CD4-positive, alpha-beta T cell (primary cell): ENCODE measurements at places on chromosomes 11 and 22. TPM values are rescaled to one million over a fixed set of nuclear protein-coding genes. Genes with fewer than 3 reads are reported as not detected.
A peak's percentile ranks its signal among the peaks of the same experiment; 100 is the strongest.

DNA sequence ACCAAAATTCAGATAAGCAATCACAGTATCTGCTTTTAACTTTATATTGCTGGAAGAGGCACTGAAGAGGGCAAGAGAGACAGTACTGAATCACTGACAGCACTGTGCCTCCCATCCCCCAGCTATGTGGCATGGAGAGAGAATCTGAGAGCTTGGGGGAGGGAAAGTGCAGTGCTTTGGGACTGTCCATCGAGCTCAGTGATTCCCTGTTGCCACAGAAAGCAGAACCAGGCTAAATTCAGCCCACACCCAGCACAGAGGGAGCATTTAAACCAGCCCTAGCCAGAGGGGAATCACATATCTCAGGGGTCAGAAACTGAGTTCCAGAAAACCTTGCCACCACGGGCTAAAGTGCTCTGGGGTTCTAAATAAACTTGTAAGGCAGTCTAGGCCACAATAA is 44.3 kb downstream of the KCNQ1 start:
- no peak for DNase-seq
- no peak overlapping the region for H3K4me3 ChIP-seq
- H3K27ac ChIP-seq = no peak overlapping the region
- no peaks in the 10 kb centered on the region for H3K27me3 ChIP-seq

DNA sequence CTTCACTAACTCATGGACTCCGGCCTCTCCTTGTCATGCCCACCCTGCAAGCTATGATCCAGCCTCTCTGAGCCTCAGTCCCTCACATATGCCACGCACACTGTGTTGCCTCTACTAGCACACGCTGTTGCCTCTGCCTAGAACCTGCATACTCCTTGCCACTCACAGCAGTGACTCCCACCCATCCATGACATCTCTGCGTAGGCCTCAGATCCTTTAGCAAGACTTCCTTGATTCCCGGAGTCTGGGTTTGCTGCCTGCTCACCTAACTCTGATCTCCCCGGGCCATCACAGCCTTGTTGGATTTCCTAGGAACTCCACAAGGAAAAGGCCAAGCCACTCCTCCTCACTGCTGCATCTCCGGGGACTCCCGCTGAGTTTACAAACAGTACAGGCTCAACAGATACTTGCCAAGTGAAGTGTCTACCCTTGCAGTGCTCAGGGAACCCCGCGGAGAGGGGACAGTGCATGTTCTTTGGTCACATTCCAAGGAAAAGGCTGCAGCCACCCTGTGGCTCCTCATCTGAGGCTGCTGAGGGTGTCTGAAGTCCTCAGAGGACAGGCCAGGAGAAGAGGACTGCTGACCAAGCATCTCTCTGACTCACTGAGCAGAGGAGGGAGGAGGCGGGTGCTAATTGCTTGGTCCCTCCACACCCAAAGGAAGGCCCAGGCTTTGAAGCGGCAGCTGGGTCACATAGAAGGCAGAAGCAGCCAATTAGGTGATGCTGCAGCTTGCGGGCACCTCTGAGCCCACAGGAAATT is 42.4 kb upstream of the NAV2 start:
- no peaks in the 10 kb centered on the region for H3K4me1 ChIP-seq
- H3K36me3 ChIP-seq = no peaks in the 10 kb centered on the region
- no peaks in the 10 kb centered on the region for H3K27me3 ChIP-seq
- no peak for DNase-seq

- no peak for DNase-seq
- no peaks in the 10 kb centered on the region for H3K36me3 ChIP-seq
- H3K4me3 ChIP-seq = no peak overlapping the region
- no peak overlapping the region for H3K27ac ChIP-seq
- peaks cover 10% of the 10 kb centered on the region for H3K27me3 ChIP-seq
Observed at GRCh38 chr22:35195226-35195625, 62.1 kb upstream of the HMGXB4 start.

DNA sequence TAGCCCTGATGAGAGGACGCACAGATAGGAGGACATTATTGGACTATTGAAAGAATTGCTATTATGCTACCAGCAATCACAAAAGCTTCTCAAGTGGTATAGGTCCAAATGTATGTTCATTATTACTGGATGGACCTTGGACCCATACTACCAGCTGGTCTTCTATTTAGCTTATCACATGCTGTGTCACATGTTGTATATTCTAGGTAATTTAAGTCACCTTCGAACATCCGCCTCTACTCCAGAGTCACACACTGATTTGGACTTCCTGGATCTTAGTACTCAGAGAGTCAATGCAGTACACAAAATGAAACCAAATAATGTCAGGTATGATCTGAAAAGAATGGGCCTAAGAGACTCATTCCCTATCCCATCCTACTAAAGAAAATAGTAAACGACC is 534.0 kb upstream of the API5 start:
- no peaks in the 10 kb centered on the region for H3K36me3 ChIP-seq
- H3K27ac ChIP-seq = no peak overlapping the region
- no peak overlapping the region for H3K4me3 ChIP-seq
- no peak for DNase-seq

- no peak for DNase-seq
- no peak overlapping the region for H3K27ac ChIP-seq
- no peak overlapping the region for H3K4me3 ChIP-seq
- H3K27me3 ChIP-seq = peaks cover 12% of the 10 kb centered on the region
Observed at GRCh38 chr11:120293038-120293800, 31.9 kb upstream of the TLCD5 start.

DNA sequence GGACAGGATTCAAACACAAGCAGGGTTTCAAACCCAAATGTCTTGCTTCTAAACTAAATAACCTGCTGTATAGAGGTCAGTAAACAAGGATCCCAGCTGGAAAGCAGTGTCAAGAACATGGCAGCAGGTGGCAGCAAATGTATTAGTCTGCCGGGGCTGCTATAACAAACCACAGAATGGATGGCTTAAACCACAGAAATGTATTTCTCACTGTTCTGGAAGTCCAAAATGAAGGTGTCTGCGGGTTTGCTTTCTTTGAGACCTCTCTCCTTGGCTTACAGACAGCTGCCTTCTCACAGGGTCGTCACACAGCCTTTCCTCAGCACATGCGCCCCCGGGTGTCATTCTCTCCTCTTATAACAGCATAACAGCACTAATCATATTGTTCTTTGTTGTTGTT is 65.1 kb upstream of the LRRC55 start:
- H3K27ac ChIP-seq = no peak overlapping the region
- no peaks in the 10 kb centered on the region for H3K36me3 ChIP-seq
- H3K4me1 ChIP-seq = no peaks in the 10 kb centered on the region
- no peak for DNase-seq

- peaks cover 41% of the 10 kb centered on the region for H3K4me1 ChIP-seq
- no peaks in the 10 kb centered on the region for H3K36me3 ChIP-seq
- DNase-seq = no peak
- peak overlapping the region; percentile 67 for H3K4me3 ChIP-seq
- H3K27ac ChIP-seq = no peak overlapping the region
Observed at GRCh38 chr11:114061681-114062049, 2.2 kb downstream of the ZBTB16 start.

DNA sequence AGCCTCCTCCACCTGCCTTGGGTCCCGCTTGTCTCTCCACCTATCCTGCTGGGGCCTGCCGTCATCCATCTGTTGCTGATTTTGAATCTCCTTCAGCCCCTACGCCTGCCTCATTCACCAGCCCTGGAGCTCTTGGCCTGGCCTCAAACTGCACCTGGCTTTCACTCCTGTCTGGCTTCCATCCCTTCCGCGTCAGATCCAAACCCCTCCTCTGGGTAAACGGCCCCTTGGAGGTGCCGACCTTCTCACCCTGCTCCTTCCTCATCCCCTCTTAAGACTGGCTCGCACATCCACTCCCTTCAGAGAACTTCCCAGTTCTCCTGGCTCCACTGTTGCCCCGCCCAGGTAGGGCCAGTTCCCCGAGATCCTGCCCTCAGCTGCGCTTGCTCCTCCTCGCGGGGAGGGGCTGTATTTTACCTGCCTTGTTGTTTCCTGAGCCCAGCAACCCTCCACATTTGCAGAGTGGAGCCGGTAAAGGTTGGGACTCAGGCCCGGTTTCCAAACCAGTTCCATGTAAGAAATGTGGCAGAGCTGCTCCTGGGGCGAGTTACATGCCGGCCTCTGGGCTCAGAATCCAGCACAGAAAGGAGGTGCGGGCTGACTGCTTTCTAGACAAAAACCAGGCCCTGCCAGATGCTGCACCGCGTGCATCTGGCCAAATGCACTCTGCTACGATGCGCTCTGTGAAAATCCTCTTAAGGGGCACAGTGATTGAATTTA is 13.9 kb upstream of the SHANK2 start:
- no peak overlapping the region for H3K4me3 ChIP-seq
- H3K36me3 ChIP-seq = no peaks in the 10 kb centered on the region
- no peaks in the 10 kb centered on the region for H3K4me1 ChIP-seq
- no peak for DNase-seq

DNA sequence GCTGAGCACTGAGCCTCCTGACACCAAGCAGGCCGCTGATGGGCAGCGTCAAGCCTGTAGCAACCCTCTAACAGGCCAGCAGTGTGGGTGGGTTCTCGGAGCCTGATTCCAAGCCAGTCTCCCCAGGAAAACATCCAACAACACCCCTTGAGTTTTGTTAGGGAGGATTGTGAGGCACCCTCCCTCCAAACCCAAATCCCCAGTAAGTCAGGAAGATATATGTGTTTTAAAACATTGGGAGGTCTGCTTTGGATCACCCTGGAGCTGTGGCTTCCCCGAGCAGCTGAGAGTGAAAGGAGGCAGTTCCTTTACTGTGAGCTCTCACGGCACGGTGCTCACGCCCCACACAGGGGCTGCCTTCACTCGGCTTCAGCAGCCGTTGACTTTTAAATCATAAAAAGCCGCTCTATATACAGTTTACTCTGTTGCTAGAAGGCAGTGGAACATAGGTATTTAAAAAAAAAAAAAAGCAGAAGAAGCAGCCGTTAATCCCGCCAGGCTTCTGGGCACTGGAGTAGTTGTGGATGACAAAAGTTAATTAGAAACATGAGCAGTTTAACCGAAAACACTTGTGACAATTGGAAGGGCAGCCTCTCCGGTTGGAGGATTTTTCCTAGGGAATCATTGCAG is 218.6 kb downstream of the NAV2 start:
- no peak for DNase-seq
- H3K27me3 ChIP-seq = no peaks in the 10 kb centered on the region
- H3K27ac ChIP-seq = no peak overlapping the region
- H3K4me1 ChIP-seq = no peaks in the 10 kb centered on the region
- H3K36me3 ChIP-seq = no peaks in the 10 kb centered on the region

GRCh38 chr11:77503006-77503405 is 29.1 kb upstream of the PAK1 start:
- H3K36me3 ChIP-seq = no peaks in the 10 kb centered on the region
- H3K27me3 ChIP-seq = no peaks in the 10 kb centered on the region
- H3K27ac ChIP-seq = no peak overlapping the region

DNA sequence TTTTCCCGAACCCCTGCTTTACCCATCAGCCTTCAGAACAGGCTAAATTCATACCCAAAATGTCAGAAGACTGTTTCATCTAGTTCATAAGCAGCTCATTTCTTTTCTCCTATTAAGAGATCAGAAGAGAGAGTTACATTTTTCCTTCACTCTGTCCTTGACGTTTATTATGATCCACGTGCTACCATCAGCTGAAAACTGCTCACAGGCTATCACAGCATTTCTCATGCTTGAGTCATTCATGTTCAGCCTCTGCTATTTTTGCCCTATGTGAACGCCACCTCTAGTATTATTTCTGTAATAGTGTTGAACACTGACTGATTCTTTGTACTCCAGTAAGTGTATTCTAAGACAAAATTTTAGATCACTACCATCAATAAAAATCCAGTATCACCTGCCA is 51.9 kb downstream of the SLC1A2 start:
- no peak for DNase-seq
- H3K27me3 ChIP-seq = no peaks in the 10 kb centered on the region
- no peak overlapping the region for H3K4me3 ChIP-seq
- H3K36me3 ChIP-seq = no peaks in the 10 kb centered on the region

- no peaks in the 10 kb centered on the region for H3K4me1 ChIP-seq
- H3K27me3 ChIP-seq = no peaks in the 10 kb centered on the region
- no peak for DNase-seq
Observed at GRCh38 chr11:67179892-67180490, 60.9 kb downstream of the KDM2A start.

DNA sequence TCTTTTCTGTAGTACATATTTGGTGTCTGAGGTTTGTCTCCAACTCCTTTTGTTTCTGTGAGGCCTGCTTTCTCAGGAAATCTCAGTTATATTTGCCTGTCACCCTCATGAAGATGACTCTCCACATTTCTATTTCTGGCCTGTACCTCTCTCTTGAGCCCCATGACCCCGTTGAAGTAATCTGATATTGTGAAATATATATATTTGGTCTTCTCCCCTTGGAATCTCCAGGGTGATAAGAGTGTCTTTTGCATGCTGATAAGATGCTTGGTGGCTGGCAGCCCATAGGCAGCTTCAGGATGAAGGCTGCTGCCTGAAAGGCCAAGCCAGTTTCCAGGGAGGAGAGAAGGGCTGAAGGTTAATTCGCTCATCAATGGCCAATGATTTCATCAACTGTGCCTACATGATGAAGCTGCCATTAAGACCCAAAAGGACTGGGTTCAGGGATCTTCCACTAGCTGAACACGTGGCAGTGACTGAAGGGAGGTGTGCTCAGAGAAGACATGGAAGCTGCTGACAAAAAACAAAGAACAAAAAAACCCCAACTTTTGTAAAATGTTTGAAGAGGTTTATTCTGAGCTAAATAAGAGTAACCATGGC is 67.4 kb downstream of the MICAL2 start:
- H3K36me3 ChIP-seq = no peaks in the 10 kb centered on the region
- peaks cover 22% of the 10 kb centered on the region for H3K4me1 ChIP-seq
- no peaks in the 10 kb centered on the region for H3K27me3 ChIP-seq
- H3K4me3 ChIP-seq = no peak overlapping the region
- H3K27ac ChIP-seq = no peak overlapping the region

- no peaks in the 10 kb centered on the region for H3K4me1 ChIP-seq
- DNase-seq = no peak
- H3K27ac ChIP-seq = no peak overlapping the region
- H3K36me3 ChIP-seq = peaks cover 45% of the 10 kb centered on the region
Observed at GRCh38 chr11:14813516-14813915, 78.5 kb downstream of the CYP2R1 start.

DNA sequence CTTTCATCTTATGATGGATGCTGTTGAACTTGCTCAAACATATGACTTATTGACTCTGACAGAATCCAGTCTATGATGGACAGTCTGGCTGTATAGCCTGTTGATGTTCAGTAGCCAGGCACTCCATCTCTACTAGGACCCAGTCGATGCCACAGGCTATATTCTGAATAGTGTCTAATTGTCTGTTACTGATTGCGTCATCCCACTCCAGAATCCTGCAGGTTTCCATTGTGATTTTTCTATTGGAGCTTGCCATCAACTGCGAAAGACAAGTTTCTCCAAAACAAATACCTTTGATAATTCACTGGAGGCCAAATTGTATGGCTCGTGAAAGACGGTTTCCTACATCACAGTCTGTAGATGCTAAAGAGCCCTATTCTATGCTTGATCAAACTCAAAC is 481.7 kb upstream of the CHORDC1 start:
- DNase-seq = no peak
- no peaks in the 10 kb centered on the region for H3K27me3 ChIP-seq
- H3K4me1 ChIP-seq = no peaks in the 10 kb centered on the region

The TRPC6 gene
- not detected for total RNA-seq

The SYT12 gene
- total RNA-seq = not detected

The MRGPRX1 gene
- not detected for total RNA-seq

The PLEKHA7 gene
- total RNA-seq = 4.5 TPM
